Brain (organoid and tissue), 16 donors: ENCODE measurements at places on chromosomes 1 and 21. TPM values are rescaled to one million over a fixed set of nuclear protein-coding genes. Genes with fewer than 3 reads are reported as not detected.

SH2D1B gene
- 0.12 TPM for polyA plus RNA-seq

USH2A gene
- polyA plus RNA-seq = 0.17 TPM

DISC1 gene
- 3.3 TPM for polyA plus RNA-seq

PHLDA3 gene
- 29.9 TPM for polyA plus RNA-seq

GRHL3 gene
- not detected for polyA plus RNA-seq

RAB7B gene
- 1.2 TPM for polyA plus RNA-seq

HAPLN2 gene
- polyA plus RNA-seq = 69.6 TPM

VHLL gene
- polyA plus RNA-seq = not detected

CELA3A gene
- polyA plus RNA-seq = not detected

PTPRU gene
- polyA plus RNA-seq = 10.6 TPM

LSS gene
- polyA plus RNA-seq = 47.6 TPM

DIRAS3 gene
- polyA plus RNA-seq = 2.1 TPM

BRDT gene
- polyA plus RNA-seq = not detected

RAB3B gene
- 60.0 TPM for polyA plus RNA-seq

DNASE2B gene
- polyA plus RNA-seq = not detected

CFHR1 gene
- not detected for polyA plus RNA-seq

SAMD13 gene
- 0.49 TPM for polyA plus RNA-seq

APOBEC4 gene
- polyA plus RNA-seq = not detected

GPR157 gene
- polyA plus RNA-seq = 0.15 TPM

RNPEP gene
- 96.5 TPM for polyA plus RNA-seq

RXFP4 gene
- not detected for polyA plus RNA-seq

FOXD2 gene
- polyA plus RNA-seq = 0.49 TPM

NUDC gene
- polyA plus RNA-seq = 280 TPM

OR2T29 gene
- not detected for polyA plus RNA-seq

PLA2G2A gene
- not detected for polyA plus RNA-seq

RCAN3 gene
- 18.4 TPM for polyA plus RNA-seq

ADAM30 gene
- polyA plus RNA-seq = not detected

SLC2A5 gene
- 1.3 TPM for polyA plus RNA-seq

C2CD2 gene
- polyA plus RNA-seq = 6.0 TPM

HEYL gene
- 10.7 TPM for polyA plus RNA-seq

HSPB7 gene
- 1.5 TPM for polyA plus RNA-seq

MYBPH gene
- not detected for polyA plus RNA-seq

GUCA2A gene
- not detected for polyA plus RNA-seq

INTS11 gene
- polyA plus RNA-seq = 97.8 TPM

CD34 gene
- polyA plus RNA-seq = 29.1 TPM

IRF6 gene
- polyA plus RNA-seq = 94.7 TPM

SIPA1L2 gene
- 24.5 TPM for polyA plus RNA-seq

PRELP gene
- polyA plus RNA-seq = 13.3 TPM

STYXL2 gene
- 0.10 TPM for polyA plus RNA-seq

C8A gene
- polyA plus RNA-seq = not detected

TRABD2B gene
- 0.17 TPM for polyA plus RNA-seq

AGO3 gene
- polyA plus RNA-seq = 4.8 TPM
